ENCODE measurements at places on chromosomes 3 and 15. TPM values are rescaled to one million over a fixed set of nuclear protein-coding genes. Genes with fewer than 3 reads are reported as not detected.

Gene C2CD4A
- not detected for total RNA-seq

Gene CKMT1B
- total RNA-seq: 14.0 TPM

Gene CFAP100
- total RNA-seq: not detected

DNA sequence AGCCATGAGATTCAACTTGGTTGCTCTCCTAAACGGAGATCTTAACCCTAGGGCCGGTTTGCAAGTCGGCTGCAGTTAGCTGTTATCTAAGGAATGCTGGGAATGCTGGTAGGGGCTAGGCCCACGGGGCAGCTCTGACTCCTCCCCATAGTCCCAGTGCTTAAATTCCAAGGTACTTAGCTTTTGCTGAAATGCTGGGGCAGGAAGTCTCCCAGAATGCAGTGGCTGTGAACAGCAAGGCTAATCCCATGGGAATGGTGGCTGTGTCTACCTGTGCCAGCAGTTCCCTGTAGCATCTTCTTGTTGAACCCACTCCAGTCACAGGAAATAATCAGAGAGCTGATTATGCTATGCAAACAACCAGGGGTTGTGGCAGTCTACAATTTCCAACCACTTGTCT is 102.5 kb upstream of the TJP1 start:
- DNase-seq: peak; percentile 68

DNA sequence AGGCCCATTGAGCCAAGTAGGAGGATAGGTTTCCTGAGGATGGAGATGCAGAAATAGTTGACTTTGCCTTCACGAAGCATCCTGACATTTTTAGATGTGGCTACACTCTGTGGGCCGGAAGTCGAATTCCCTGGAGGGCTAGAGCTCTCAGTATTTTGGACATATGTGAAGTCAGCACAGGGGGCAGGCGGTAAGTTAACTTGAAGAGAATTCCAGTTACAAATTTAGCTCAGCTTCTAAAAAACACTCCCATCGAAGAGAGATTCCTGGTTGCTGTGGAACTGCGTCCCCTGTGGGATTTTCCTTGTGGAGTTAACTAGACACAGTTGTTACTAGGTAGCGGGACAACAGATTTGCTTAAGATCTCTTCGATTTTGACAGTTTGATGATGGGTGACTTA is 161.9 kb upstream of the RGMA start:
- DNase-seq: no peak

All from stomach (tissue), 19 donors.